Glutamatergic neuron (in vitro differentiated cells): ENCODE measurements at places on chromosomes 7 and 10.

- peak overlapping the region; percentile 86 for H3K4me3 ChIP-seq
- peaks cover 16% of the 10 kb centered on the region for H3K4me1 ChIP-seq
- H3K27ac ChIP-seq, result no peak overlapping the region
- H3K27me3 ChIP-seq, result peaks cover 30% of the 10 kb centered on the region
Measured at GRCh38 chr7:128362670-128363069, 1.2 kb upstream of the PRRT4 start.

GRCh38 chr7:147472556-147472955, 1118.0 kb upstream of the C7orf33 start:
- no peaks in the 10 kb centered on the region for H3K27me3 ChIP-seq
- DNase-seq, result no peak
- no peak overlapping the region for H3K4me3 ChIP-seq
- no peaks in the 10 kb centered on the region for H3K4me1 ChIP-seq

- no peaks in the 10 kb centered on the region for H3K4me1 ChIP-seq
- H3K36me3 ChIP-seq, result no peaks in the 10 kb centered on the region
- no peak overlapping the region for H3K4me3 ChIP-seq
- DNase-seq, result no peak
- H3K27me3 ChIP-seq, result no peaks in the 10 kb centered on the region
Measured at GRCh38 chr7:38016567-38016966, 96.1 kb downstream of the EPDR1 start.

DNA sequence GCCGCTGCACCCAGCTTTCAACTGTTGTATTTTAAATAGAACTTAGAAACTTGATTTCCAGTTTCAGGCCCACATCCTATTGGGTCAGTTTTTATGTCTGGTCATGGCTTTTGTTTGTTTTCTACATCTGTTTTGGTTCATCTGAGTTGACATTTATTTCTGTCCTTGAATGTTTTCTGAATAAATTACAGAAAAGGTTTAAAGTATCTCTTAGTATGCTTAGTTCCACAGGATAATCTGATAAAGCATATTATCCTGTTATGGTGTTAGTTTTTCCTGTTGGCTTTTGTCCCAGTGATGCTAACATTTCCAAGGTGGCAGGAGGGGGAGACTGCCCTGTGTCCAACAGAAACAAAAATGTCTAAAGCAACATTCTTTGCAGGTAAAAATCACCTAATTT, 733.2 kb downstream of the INHBA start:
- H3K27ac ChIP-seq, result no peak overlapping the region
- no peaks in the 10 kb centered on the region for H3K36me3 ChIP-seq
- H3K4me3 ChIP-seq, result no peak overlapping the region
- no peaks in the 10 kb centered on the region for H3K27me3 ChIP-seq
- no peaks in the 10 kb centered on the region for H3K4me1 ChIP-seq

DNA sequence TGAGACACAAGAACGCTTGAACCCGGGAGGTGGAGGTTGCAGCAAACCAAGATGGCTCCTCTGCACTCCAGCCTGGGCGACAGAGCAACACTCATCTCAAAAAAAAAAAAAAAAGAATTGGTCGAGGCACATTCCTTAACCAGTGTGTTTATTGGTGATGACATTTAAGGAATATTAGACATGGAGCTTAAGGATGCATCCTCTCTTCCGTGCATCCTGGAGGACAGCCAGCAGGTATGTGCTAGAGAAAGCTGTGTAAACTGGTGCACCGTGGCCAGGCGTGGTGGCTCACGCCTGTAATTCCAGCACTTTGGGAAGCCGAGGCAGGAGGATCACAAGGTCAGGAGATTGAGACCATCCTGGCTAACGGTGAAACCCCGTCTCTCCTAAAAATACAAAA, 11.8 kb downstream of the ZKSCAN1 start:
- H3K36me3 ChIP-seq, result peaks cover 7% of the 10 kb centered on the region
- no peak overlapping the region for H3K4me3 ChIP-seq
- no peak overlapping the region for H3K27ac ChIP-seq
- H3K4me1 ChIP-seq, result no peaks in the 10 kb centered on the region

DNA sequence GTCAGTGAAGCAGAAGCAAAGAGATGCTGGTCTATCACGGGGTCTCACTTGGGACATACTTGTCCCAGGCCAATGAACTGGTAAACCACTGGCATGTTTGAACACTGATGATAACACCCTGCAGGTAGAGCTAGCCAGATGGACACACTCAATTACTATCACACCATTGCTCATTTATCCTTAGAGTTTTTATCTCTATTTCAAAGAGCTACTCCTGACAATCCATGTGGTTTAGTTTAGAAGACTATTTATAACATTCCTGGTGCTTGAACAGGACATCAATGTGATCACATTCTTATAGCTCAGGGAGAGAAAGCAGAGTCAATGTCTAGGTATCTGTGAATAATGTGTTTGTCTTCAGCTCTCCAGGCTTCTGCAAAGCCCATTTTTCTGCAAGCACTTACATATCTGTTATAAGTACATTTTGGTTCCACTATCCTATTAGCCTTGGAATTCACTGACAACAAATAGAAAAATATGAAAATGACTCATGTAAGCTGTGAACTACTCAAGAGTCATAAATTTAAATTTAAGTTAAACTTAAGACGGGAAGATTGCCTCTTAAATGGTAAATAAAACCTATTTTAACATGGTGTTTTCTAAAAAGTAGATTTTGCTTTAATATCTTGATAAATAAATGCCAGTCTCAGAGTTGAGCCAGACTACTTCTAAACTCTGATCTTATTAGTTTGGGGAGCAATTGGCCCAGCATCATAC, 106.7 kb upstream of the MBL2 start:
- H3K4me3 ChIP-seq, result no peak overlapping the region
- no peaks in the 10 kb centered on the region for H3K4me1 ChIP-seq
- DNase-seq, result no peak
- H3K36me3 ChIP-seq, result no peaks in the 10 kb centered on the region

DNA sequence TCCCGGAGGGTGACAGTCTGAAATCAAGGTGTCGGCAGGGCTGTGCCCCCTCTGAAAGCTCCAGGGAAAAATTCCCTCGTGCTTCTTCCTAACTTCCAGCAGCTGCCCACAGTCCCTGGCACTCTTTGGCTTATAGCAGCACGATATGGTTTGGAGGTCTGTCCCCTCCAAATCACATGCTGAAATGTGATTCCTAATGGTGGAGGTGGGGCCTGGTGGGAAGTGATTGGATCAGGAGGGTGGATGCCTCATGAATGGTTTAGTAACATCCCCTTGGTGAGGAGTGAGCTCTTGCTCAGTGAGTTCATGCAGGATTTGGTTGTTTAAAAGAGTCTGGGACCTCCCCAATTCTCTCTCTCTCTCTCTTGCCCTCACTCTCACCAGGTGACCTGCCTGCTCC, 51.1 kb downstream of the GPAM start:
- peaks cover 4% of the 10 kb centered on the region for H3K36me3 ChIP-seq
- peaks cover 4% of the 10 kb centered on the region for H3K4me1 ChIP-seq
- no peak overlapping the region for H3K4me3 ChIP-seq
- no peak for DNase-seq

GRCh38 chr10:69413221-69413865, 3.4 kb downstream of the TACR2 start:
- no peak overlapping the region for H3K27ac ChIP-seq
- peak; percentile 71 for DNase-seq
- H3K4me3 ChIP-seq, result no peak overlapping the region
- peaks cover 5% of the 10 kb centered on the region for H3K27me3 ChIP-seq

DNA sequence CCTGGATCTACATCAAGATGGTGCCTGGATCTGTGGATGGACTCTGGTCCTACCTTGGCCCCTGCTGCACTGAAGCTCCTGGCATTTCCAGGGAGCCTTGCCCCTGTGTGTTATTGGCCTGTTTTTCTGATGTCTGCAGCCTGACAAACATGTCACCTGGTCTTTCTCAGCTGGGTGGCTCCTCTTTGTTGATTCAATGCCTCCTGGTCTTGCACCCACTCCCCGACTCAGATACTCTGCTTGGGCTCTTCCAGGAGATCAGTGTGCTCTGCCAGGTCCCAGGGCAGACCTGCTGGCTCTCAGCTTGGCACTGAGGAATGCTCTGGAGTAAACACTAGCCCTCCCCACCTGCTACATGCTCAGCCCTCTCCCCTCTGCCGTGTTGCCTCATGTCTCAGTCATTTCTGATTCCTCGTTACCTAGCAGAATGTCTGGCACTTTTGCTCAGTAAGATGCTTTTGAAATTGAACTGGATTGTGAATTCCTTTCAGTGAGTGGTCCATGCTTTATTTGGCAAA, 253.3 kb upstream of the BMPER start:
- H3K27ac ChIP-seq, result no peak overlapping the region
- no peak for DNase-seq

GRCh38 chr7:50312250-50313162, 8.0 kb downstream of the IKZF1 start:
- no peak overlapping the region for H3K27ac ChIP-seq
- no peak for DNase-seq
- no peaks in the 10 kb centered on the region for H3K36me3 ChIP-seq
- H3K4me3 ChIP-seq, result no peak overlapping the region
- peaks cover 1% of the 10 kb centered on the region for H3K27me3 ChIP-seq
- H3K4me1 ChIP-seq, result no peaks in the 10 kb centered on the region

- no peak for DNase-seq
- peaks cover 6% of the 10 kb centered on the region for H3K27me3 ChIP-seq
- peaks cover 6% of the 10 kb centered on the region for H3K36me3 ChIP-seq
- no peak overlapping the region for H3K4me3 ChIP-seq
Measured at GRCh38 chr10:122276611-122277208, 5.6 kb downstream of the BTBD16 start.

GRCh38 chr7:130365511-130366441, 14.5 kb upstream of the CPA1 start:
- H3K4me3 ChIP-seq, result peak overlapping the region; percentile 72
- peak overlapping the region; percentile 91 for H3K27ac ChIP-seq
- H3K36me3 ChIP-seq, result no peaks in the 10 kb centered on the region
- H3K4me1 ChIP-seq, result peaks cover 30% of the 10 kb centered on the region
- H3K27me3 ChIP-seq, result no peaks in the 10 kb centered on the region

GRCh38 chr7:7236041-7236440, 53.7 kb downstream of the C1GALT1 start:
- no peaks in the 10 kb centered on the region for H3K4me1 ChIP-seq
- H3K36me3 ChIP-seq, result peaks cover 7% of the 10 kb centered on the region
- no peaks in the 10 kb centered on the region for H3K27me3 ChIP-seq
- no peak for DNase-seq
- H3K27ac ChIP-seq, result no peak overlapping the region

GRCh38 chr7:2646680-2647571, 15.1 kb downstream of the TTYH3 start:
- peaks cover 4% of the 10 kb centered on the region for H3K27me3 ChIP-seq
- H3K36me3 ChIP-seq, result no peaks in the 10 kb centered on the region
- no peak overlapping the region for H3K4me3 ChIP-seq
- no peak overlapping the region for H3K27ac ChIP-seq

GRCh38 chr10:29023678-29024077, 265.2 kb upstream of the LYZL1 start:
- H3K27me3 ChIP-seq, result peaks cover 2% of the 10 kb centered on the region
- H3K27ac ChIP-seq, result no peak overlapping the region
- no peak overlapping the region for H3K4me3 ChIP-seq
- H3K36me3 ChIP-seq, result no peaks in the 10 kb centered on the region
- DNase-seq, result no peak

DNA sequence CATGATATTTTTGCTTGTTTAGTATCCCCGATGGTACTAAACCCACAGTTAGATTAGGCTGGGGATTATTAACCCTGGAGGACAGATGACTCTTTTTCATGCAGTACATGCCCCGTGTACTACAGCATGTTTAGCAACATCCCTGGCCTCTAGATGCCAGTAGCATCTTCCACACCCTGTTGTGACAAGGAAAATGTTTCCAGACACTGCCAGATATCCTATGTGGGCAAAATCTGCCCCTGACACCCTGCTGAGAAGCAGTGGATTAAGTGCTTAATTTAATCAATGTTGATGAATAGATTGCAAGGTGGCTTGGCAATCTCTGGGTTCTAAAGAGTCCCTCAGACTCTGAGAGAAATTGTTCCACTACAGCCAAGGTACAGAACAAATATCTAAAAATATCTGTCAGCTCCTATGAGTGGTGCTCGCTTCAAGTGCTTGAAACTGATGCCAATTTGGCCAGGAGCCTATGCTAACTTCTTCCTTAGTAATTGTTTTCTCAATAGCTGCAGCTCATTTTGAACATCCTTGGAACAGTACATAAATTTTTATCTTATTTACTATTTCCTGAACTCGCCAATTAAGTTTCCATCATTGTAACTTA, 247.0 kb downstream of the SORCS1 start:
- no peaks in the 10 kb centered on the region for H3K4me1 ChIP-seq
- H3K27ac ChIP-seq, result no peak overlapping the region
- H3K36me3 ChIP-seq, result no peaks in the 10 kb centered on the region
- no peaks in the 10 kb centered on the region for H3K27me3 ChIP-seq
- no peak overlapping the region for H3K4me3 ChIP-seq
